Activated T-cell treated with anti-CD3 and anti-CD28 coated beads for 1 hour (primary cell): ENCODE measurements at places on chromosomes 4 and X.

DNA sequence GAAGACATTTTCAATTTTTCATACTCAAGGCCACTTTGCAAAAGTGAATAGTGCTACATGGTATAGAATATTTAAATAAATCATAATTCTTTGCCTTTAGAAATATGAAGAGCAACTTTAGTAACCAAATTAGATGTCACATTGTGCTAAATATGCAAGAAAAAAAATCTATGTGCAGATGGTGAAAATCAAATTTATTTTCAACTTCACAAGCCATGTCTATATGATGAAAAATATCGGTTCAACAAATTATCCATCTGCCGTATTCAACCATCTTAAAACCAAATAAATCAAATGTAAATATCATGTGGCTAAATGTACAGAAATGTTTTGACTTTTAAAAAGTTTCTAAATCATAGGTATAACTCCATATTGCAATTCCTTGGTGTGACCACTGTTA lies 398.2 kb downstream of the PABPC4L start:
- no peak for DNase-seq

GRCh38 chrX:50211510-50211909 lies 6.9 kb downstream of the CCNB3 start:
- no peak for DNase-seq

- DNase-seq: no peak
Observed at GRCh38 chr4:106048250-106048971, 153.1 kb downstream of the NPNT start.

- DNase-seq: no peak
Observed at GRCh38 chrX:119229253-119229615, 6.9 kb upstream of the PGRMC1 start.

GRCh38 chr4:2686379-2687265 lies 69.5 kb downstream of the TNIP2 start:
- DNase-seq: no peak

GRCh38 chr4:37889849-37890800 lies 759 bp upstream of the TBC1D1 start:
- peak; percentile 6 for DNase-seq
